ENCODE measurements at places on chromosomes 4 and X. TPM values are rescaled to one million over a fixed set of nuclear protein-coding genes. Genes with fewer than 3 reads are reported as not detected.
A peak's percentile ranks its signal among the peaks of the same experiment; 100 is the strongest.

DNA sequence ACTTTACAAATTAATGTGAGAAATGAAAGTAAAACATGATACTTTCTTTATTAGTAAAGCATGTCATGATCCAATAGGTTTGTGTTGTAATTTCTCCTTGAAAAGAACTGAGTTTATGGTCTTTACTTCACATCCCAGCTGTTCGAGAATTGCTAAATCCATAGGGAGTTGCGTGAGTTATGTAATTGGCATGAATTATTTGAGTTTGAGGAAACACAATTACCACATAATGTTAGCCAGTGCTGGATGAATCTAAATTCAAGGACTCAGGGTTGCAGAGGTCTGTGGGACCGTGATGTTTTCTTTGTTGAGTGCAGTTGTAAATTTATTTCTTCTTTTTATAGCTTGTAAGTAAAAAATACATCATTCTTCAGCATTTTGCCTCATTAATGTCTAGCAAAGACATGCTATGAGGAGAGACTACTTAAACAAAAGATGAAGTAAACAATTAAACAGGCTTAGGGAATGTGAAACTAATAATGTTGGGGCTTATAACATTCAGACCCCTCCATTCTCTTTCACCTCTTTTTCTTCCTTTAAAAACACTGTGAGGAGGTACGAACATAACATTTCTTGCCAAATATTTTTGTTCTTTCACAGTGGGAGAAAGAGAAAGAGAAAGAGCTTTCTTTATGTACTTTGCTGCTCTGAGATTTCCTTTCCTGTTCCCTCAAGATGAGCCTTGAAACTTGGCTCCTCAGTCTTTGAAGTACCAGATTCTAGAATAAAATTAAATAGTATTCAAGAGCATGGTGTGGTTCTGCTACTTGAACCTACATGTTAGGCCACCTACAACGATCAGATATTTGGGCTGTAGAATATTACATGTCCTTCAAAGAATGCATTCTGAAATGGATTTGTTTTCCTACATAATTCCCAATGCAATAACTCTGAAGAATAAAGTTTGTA lies 159.6 kb upstream of the ANK2 start:
- DNase-seq: no peak
- peak overlapping the region; percentile 70 for H3K27ac ChIP-seq
- H3K36me3 ChIP-seq: no peaks in the 10 kb centered on the region
- H3K4me1 ChIP-seq: peaks cover 6% of the 10 kb centered on the region
- no peaks in the 10 kb centered on the region for H3K27me3 ChIP-seq

DNA sequence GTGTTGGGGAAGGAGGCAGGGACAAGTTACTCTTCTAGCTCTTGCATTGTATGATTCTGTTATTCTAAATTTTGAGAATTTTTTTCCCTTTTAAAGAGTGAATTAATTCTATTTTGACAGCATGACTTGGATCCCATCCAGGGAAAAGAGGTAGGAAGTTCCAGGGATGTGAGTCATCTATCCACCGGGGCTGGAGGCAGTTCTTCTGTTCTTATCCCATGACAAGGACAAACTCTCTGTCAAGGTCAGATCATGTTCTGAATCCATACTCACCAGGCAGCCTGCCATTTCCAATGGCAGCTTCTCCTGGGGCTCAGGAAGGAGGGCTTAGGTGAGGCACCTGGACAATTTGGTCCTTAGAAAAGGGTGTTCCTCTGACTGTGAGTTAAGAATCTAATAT lies 132.0 kb upstream of the MED14 start:
- no peaks in the 10 kb centered on the region for H3K27me3 ChIP-seq
- H3K36me3 ChIP-seq: no peaks in the 10 kb centered on the region
- H3K27ac ChIP-seq: no peak overlapping the region
- H3K4me3 ChIP-seq: no peak overlapping the region
- DNase-seq: no peak

DNA sequence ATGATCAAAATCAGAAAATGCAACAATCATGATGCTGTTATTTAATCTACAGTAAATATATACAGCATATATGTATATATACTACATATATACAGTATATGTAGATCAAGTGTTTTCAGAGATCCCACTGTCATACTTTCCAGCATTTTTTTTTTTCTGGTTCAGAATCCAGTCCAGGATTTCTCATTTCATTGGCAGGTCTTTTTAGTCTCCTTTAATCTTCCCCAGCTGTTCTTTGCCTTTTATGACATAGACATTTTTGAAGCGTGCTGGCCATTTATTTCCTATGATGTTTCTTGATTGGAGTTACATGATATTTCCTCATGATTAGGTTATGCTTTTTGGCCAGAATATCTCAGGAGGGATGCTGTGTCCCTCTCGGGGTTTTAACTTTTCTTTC lies 92.0 kb upstream of the TLR2 start:
- no peaks in the 10 kb centered on the region for H3K27me3 ChIP-seq
- DNase-seq: no peak
- no peaks in the 10 kb centered on the region for H3K4me1 ChIP-seq
- H3K4me3 ChIP-seq: no peak overlapping the region

DNA sequence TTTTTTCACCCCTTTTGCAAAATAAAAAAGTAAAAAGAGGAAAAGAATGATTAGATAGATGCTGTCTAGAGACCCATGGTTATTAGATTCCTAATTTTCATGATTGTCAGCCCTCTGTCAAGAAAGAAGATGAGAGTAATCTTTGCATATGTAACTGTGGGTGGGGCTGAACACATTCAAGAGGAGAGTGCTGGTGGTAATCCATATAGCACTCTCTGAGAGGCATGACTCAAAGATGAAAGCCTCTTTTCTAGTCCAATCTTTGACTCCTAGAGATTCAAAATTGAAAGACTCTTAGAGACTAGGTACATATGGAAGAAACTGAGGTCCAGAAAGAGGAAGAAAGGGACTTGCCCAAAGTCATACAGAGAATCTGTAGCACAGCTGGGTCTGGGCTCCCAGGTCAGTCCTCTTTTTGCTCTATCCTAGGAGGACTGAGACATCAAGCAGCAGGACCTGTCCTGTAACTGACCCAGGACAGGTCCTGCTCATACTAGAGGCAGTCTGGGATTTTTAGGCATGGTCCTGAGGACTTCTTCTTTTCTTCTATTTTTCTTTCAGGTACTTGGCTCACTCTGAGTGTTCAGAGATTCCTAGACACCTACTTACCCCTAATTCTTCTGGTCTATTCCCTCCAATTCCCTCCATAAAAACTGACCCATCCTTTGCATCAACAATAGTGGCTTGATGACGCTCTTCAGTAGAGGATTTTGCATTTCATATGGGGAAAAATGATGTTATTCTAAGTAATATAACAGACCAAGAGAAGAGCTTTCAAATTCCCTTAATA lies 23.8 kb downstream of the VSIG4 start:
- H3K27ac ChIP-seq: no peak overlapping the region
- H3K4me3 ChIP-seq: no peak overlapping the region
- DNase-seq: no peak
- H3K27me3 ChIP-seq: no peaks in the 10 kb centered on the region

- H3K36me3 ChIP-seq: no peaks in the 10 kb centered on the region
- DNase-seq: no peak
- H3K4me1 ChIP-seq: no peaks in the 10 kb centered on the region
- H3K27ac ChIP-seq: no peak overlapping the region
- H3K27me3 ChIP-seq: no peaks in the 10 kb centered on the region
- H3K4me3 ChIP-seq: no peak overlapping the region
These were observed 100.1 kb downstream of the RAB28 start for GRCh38 chr4:13384055-13384454.

DNA sequence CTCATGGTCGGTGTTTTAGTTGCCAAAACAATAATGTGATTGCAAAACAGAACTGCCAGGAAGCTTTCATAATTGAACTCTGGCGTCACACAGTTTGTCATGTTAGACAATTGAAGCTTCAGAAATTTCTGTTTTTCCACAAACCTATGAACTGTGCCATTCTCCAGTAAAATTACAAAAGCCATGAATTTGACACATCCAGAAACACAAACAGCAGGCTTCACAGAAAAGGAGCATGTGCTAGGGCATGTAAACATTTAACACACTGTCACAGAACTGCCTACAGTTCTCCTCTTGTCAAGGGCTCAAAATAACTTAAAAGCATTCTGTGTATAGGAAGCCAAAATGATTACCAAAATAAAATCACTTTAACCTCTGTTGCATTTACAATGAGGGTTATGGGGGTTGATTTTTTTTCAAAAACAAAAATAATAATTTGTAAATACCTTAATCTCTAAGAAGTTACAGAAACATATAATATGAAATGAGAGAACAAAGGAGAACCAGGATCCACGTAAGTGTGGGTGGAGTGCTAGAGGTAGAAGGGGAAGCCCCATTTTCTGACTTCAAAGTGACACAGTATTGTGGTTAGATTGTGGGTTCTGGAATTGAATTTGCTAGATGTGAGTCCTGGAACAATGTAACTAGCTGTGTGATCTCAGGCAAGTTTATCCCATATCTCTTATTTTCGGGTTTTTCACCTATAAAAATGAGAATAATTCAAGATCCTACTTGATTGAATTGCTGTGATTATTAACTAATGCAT lies 295.0 kb downstream of the CENPC start:
- DNase-seq: peak; percentile 75
- H3K4me1 ChIP-seq: no peaks in the 10 kb centered on the region
- H3K27me3 ChIP-seq: no peaks in the 10 kb centered on the region
- H3K27ac ChIP-seq: no peak overlapping the region

GRCh38 chr4:6225469-6225868 lies 25.1 kb upstream of the JAKMIP1 start:
- DNase-seq: peak; percentile 45
- H3K27me3 ChIP-seq: peaks cover 9% of the 10 kb centered on the region
- peaks cover 3% of the 10 kb centered on the region for H3K36me3 ChIP-seq
- H3K4me1 ChIP-seq: peaks cover 43% of the 10 kb centered on the region
- H3K4me3 ChIP-seq: no peak overlapping the region
- H3K27ac ChIP-seq: no peak overlapping the region

DNA sequence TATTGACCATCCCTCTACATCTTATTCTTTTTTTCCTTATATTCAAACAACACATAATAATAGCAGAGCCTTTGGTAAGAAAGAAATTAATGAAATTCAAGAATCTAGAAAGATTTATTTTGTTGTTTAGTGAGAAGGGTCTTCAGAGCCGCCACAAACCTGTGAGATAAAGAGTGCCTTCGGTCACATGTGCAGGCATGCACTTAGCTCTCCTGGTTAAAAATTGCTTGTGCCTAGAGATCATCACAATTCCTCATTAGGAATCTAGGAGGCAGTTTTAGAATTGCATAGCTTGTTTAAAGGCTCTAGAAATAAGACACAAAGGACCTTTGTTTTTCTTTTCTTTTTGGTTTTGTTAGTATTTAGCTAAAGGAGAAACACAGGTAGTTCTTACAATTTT lies 1948.4 kb upstream of the IGFBP7 start:
- H3K4me3 ChIP-seq: no peak overlapping the region
- no peak overlapping the region for H3K27ac ChIP-seq
- no peaks in the 10 kb centered on the region for H3K36me3 ChIP-seq
- DNase-seq: no peak

DNA sequence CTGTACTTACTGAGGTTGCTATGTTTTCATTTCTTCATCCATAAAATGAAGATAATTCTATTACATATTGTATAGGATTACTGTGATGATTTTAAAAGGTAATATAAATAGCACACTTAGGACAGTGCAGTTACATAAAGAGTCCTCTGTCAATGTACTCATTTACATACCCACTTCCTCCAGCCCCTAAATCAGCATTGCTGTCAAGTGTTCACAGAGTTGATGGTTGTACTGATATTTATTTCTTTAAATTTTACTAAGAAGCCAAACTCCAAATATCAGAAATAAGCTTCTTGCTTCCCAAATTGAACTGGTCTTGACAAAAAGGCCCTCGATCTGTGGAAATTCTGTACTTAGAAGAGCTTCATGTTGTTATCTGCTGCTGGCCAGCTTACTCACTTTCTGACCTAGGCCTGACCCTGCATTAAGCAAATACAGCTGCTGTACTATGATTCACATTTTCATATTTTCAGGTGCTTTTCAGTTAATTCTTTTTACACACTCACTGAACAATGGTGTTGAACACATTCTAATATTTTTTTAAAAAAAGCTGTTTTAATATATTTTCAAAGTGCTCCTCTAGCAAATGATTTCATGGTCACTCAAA lies 259.6 kb downstream of the UNC5C start:
- no peak for DNase-seq
- no peaks in the 10 kb centered on the region for H3K36me3 ChIP-seq
- H3K27ac ChIP-seq: no peak overlapping the region
- no peaks in the 10 kb centered on the region for H3K27me3 ChIP-seq
- no peaks in the 10 kb centered on the region for H3K4me1 ChIP-seq
- H3K4me3 ChIP-seq: no peak overlapping the region

GRCh38 chr4:137647375-137647774 lies 115.1 kb upstream of the PCDH18 start:
- DNase-seq: no peak
- no peaks in the 10 kb centered on the region for H3K36me3 ChIP-seq
- H3K4me1 ChIP-seq: no peaks in the 10 kb centered on the region
- H3K4me3 ChIP-seq: no peak overlapping the region
- no peak overlapping the region for H3K27ac ChIP-seq

DNA sequence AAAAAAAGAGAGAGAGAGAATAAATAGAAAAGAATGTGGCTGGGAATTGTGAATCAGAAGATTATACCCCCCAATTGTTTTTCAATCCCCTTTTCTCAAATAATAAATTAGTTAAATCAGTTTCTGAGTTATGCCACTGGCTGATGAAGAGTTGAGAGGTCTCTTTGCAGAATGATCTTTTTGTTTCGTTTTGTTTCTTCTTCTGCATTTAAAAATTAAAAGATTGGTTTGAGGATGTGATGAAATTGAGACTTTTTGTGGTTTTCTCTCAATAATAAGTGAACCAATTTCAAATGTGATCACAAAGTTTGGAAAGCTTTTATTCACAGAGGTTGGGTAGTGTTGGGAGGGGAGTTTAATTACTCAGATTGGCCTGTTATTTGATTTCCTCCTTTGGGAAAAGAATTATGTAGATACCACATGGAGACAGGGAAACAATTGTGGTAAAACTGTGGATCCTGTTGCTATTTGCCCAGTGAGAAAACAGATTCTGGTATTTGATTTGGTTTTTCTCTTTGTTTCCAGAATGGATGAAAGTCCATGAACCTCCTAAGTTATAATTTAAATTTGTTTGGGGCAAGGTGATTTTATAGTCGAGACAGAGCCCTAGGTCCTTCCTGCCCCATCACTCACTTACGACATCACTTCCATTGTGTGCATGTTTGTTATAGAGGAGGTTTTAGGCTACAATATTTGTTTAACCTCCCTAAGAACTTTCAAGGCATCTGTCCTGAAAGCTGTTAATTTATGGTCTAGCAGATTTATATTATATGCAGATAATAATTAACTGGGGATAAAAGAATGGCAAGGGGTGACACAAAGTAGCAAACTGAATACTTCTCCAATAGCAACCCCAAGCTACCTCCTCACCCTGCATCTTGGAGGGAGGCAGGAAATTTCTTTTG lies 92.0 kb upstream of the BMPR1B start:
- no peak overlapping the region for H3K27ac ChIP-seq
- H3K27me3 ChIP-seq: no peaks in the 10 kb centered on the region
- H3K4me1 ChIP-seq: no peaks in the 10 kb centered on the region
- no peaks in the 10 kb centered on the region for H3K36me3 ChIP-seq
- DNase-seq: no peak

GRCh38 chr4:124445071-124445470 lies 267.5 kb downstream of the ANKRD50 start:
- H3K4me1 ChIP-seq: no peaks in the 10 kb centered on the region
- no peaks in the 10 kb centered on the region for H3K36me3 ChIP-seq
- H3K27ac ChIP-seq: no peak overlapping the region
- no peaks in the 10 kb centered on the region for H3K27me3 ChIP-seq
- DNase-seq: no peak

Gene PIN4
- total RNA-seq: 6.1 TPM

Gene IQSEC2
- total RNA-seq: 11.8 TPM
